ENCODE measurements at places on chromosomes 1 and 21. TPM values are rescaled to one million over a fixed set of nuclear protein-coding genes. Genes with fewer than 3 reads are reported as not detected.

The LSM10 gene
- 480 TPM for polyA plus RNA-seq

The RAVER2 gene
- polyA plus RNA-seq, result 0.93 TPM

The TMEM269 gene
- not detected for polyA plus RNA-seq

GRCh38 chr1:117646007-117646811 lies 40.4 kb downstream of the TENT5C start:
- no peak overlapping the region for H3K27ac ChIP-seq
- peaks cover 37% of the 10 kb centered on the region for H3K4me1 ChIP-seq
- H3K4me3 ChIP-seq, result no peak overlapping the region
- H3K36me3 ChIP-seq, result no peaks in the 10 kb centered on the region
- DNase-seq, result no peak

DNA sequence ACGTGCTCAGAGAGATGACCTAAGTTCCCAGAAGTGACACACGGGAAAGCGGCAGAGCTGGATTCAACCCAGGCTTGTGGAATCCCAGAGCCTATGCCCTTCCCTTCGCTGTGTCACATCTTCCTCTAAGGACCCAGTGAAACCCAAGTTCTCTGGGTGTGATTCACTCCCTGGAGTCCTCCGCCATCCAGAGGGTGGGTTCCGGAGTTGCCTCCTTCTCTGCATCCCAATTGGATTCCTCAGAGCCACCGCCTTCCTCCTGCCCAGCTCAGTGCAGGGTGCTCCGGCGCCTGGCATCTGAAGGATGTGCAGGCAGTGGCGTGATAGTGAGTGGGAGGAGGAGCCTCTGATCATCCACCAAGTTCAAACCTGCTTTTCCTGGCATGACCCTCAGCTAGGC lies 20.7 kb upstream of the RCC2 start:
- no peaks in the 10 kb centered on the region for H3K36me3 ChIP-seq
- H3K27ac ChIP-seq, result no peak overlapping the region
- H3K4me1 ChIP-seq, result no peaks in the 10 kb centered on the region
- no peak overlapping the region for H3K4me3 ChIP-seq
- peaks cover 3% of the 10 kb centered on the region for H3K27me3 ChIP-seq

- DNase-seq, result peak; percentile 31
- H3K4me3 ChIP-seq, result peak overlapping the region; percentile 96
- peaks cover 36% of the 10 kb centered on the region for H3K4me1 ChIP-seq
- H3K36me3 ChIP-seq, result no peaks in the 10 kb centered on the region
- no peak overlapping the region for H3K27ac ChIP-seq
Observed at GRCh38 chr1:56578138-56578962, 1.0 kb downstream of the PLPP3 start.

GRCh38 chr21:14382486-14382834 lies 486 bp downstream of the HSPA13 start:
- H3K27me3 ChIP-seq, result no peaks in the 10 kb centered on the region
- H3K4me3 ChIP-seq, result peak overlapping the region; percentile 92
- H3K36me3 ChIP-seq, result no peaks in the 10 kb centered on the region

GRCh38 chr1:166588741-166589140 lies 250.5 kb upstream of the POGK start:
- DNase-seq, result no peak
- H3K4me3 ChIP-seq, result no peak overlapping the region
- H3K27me3 ChIP-seq, result peaks cover 7% of the 10 kb centered on the region
- H3K4me1 ChIP-seq, result no peaks in the 10 kb centered on the region
- H3K27ac ChIP-seq, result no peak overlapping the region

DNA sequence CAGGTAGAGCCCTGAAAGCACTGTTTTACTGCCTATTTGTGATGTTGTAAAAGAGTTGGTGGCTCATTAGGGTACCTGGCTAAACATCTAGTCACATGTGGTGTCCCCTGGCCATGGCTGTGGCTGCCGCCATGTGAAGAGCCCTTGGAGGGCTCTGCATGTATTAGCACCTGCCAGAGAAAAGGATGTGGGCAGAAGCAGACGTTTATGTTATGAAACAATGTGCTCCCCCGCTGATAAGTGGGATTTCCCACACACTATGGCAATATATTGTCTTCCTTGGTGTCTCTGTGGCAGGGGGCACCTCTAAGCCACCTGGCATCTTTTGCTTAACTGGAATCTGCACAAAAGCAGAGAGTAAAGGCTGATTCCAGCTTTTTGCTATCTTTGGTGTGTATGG lies 9.6 kb downstream of the TENT5C start:
- DNase-seq, result peak; percentile 45
- peak overlapping the region; percentile 64 for H3K4me3 ChIP-seq
- H3K36me3 ChIP-seq, result peaks cover 31% of the 10 kb centered on the region
- H3K27me3 ChIP-seq, result no peaks in the 10 kb centered on the region
- peaks cover 85% of the 10 kb centered on the region for H3K4me1 ChIP-seq

DNA sequence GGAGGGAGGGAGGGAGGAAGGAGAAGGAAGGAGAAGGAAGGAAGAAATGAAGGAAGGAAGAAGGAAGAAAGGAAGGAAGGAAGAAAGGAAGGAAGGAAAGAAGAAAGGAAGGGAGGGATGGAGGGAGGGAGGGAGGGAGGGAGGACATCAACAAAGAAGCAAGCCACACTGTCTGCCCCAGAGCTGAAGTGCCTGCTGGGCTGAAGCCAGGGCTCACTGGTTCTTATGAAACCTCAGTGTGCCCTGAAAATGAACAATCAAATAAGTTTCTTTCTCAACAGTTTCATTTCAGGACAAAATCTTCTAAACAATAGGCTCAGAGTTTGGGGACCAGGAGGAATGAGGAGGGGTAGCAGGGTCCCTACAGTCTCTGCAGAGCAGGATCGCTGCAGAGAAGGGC lies 21.1 kb downstream of the ARHGEF19 start:
- no peak overlapping the region for H3K4me3 ChIP-seq
- peaks cover 19% of the 10 kb centered on the region for H3K27me3 ChIP-seq
- H3K4me1 ChIP-seq, result no peaks in the 10 kb centered on the region
- no peak for DNase-seq
